ENCODE measurements at places on chromosomes 7 and 10. TPM values are rescaled to one million over a fixed set of nuclear protein-coding genes. Genes with fewer than 3 reads are reported as not detected.

DNA sequence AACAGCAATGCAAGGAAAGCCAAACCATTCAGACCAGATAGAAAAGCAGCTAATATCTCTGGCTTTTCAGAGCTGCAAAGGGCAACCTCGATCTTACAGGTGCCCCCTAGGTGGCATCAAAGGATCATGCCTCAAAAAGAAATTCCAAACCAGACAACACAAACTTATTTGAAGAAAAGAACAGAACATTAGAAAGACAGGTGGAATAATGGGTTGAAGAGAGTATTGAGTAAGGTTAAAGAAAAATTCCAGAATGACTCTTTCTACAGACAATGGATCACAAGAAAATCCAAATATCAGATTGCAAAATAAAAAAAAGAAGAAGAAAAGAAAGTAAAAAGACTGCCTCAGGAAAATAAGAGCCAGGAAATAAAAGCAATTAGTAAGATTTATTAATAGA is 213.7 kb downstream of the ELMO1 start:
- H3K27me3 ChIP-seq = no peaks in the 10 kb centered on the region
- no peak for DNase-seq
- no peaks in the 10 kb centered on the region for H3K36me3 ChIP-seq
- no peak overlapping the region for H3K27ac ChIP-seq
- no peaks in the 10 kb centered on the region for H3K4me1 ChIP-seq
- no peak overlapping the region for H3K4me3 ChIP-seq

DNA sequence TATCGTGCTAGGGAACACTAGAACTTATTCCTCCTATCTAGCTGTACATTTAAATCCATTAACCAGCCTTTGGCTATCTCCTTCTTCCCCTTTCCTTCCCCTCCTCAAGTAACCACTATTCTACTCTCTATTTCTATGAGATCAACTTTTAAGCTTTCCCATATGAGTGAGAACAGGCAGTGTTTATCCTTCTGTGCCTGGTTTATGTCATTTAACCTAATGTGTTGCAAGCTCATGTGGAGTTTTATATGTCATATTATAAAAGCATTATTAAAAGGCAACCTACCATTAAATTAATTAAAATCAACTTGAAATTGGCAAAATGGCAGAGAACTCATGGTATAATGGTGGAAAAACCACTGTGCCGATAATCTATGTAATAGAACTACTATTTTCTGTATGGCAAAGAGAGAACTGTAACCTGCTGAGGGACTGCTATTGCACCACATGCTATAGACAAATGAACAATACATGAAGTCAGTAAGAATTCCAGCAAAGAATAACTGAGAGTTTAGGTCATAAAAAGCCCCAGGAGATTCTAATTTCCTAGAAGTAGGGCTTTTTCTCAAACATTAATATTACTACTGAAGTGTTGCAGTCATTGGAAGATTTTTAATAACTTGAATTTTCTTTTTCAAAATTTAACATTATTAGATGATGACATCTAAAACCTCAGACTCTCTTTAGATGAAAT is 81.8 kb downstream of the LRRN3 start:
- no peaks in the 10 kb centered on the region for H3K27me3 ChIP-seq
- no peak overlapping the region for H3K27ac ChIP-seq
- no peaks in the 10 kb centered on the region for H3K4me1 ChIP-seq

GRCh38 chr10:37563107-37563714 is 294.2 kb downstream of the ZNF248 start:
- H3K4me3 ChIP-seq = no peak overlapping the region
- no peak for DNase-seq
- no peaks in the 10 kb centered on the region for H3K4me1 ChIP-seq

GRCh38 chr7:82678259-82678658 is 234.7 kb upstream of the CACNA2D1 start:
- no peak for DNase-seq
- H3K27ac ChIP-seq = no peak overlapping the region
- H3K4me1 ChIP-seq = peaks cover 4% of the 10 kb centered on the region
- no peaks in the 10 kb centered on the region for H3K27me3 ChIP-seq
- H3K36me3 ChIP-seq = no peaks in the 10 kb centered on the region

DNA sequence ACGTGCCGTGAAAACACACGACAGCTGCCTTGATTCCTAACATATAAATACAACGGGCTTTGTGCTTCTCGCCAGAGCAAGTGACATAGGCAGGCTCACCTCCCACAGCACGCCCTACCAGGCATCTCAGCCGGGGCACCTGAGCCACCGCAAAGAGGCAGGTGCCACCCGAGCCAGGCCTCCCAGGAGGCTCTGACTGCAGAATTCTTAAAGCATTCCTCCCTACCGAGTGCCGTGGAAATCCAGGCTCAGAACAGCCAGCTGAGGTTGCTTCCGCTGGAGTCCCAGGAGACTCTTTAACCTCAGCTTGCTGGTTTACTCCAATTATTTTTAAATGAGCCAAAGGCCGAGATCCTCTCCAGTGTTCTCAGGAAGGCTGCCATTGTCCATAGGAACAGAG is 206.5 kb downstream of the USP6NL start:
- no peak overlapping the region for H3K27ac ChIP-seq
- no peak for DNase-seq
- no peaks in the 10 kb centered on the region for H3K4me1 ChIP-seq
- no peaks in the 10 kb centered on the region for H3K27me3 ChIP-seq
- no peaks in the 10 kb centered on the region for H3K36me3 ChIP-seq
- H3K4me3 ChIP-seq = no peak overlapping the region

DNA sequence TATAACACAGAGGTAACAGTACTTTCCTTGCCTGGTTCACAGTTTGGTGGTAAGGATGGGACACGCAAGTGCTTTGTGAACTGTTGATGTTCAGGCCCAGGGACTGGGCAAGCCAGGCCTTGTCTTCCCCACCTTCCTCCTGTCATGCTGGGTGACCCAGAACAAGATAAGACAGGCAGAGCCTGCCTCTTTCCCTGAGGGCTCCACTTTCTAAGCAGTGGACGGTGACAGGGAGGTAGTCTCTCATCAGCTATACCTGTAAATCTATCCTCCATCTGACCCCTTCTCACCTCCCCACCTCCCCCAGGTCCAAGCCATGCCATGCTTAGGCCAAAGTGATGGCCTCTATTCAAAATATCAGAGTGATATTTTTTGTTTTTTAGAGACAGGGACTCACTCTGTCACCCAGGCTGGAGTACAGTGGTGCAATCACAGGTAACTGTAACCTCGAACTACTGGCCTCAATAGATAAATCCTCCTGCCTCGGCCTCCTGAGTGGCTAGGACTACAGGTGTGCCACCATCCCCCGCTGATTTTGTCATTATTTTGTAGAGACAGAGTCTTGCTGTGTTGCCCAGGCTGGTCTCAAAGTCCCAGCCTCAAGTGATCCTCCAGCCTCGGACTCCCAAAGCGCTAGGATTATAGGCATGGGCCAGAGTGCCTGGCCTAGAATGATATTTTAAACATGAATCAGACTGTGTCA is 42.8 kb downstream of the PDLIM1 start:
- peak overlapping the region; percentile 95 for H3K27ac ChIP-seq
- H3K4me1 ChIP-seq = peaks cover 28% of the 10 kb centered on the region
- DNase-seq = no peak
- H3K27me3 ChIP-seq = no peaks in the 10 kb centered on the region
- no peak overlapping the region for H3K4me3 ChIP-seq

GRCh38 chr7:52584041-52584440 is 451.4 kb upstream of the POM121L12 start:
- H3K36me3 ChIP-seq = no peaks in the 10 kb centered on the region
- no peaks in the 10 kb centered on the region for H3K4me1 ChIP-seq
- no peak overlapping the region for H3K27ac ChIP-seq
- H3K4me3 ChIP-seq = no peak overlapping the region
- DNase-seq = no peak

- peak; percentile 55 for DNase-seq
- peaks cover 9% of the 10 kb centered on the region for H3K4me1 ChIP-seq
- H3K27me3 ChIP-seq = no peaks in the 10 kb centered on the region
- H3K27ac ChIP-seq = peak overlapping the region; percentile 79
- H3K4me3 ChIP-seq = peak overlapping the region; percentile 82
- 0 out of 2 replicates have a peak, but pooled peaks cover 2% of the 10 kb centered on the region for H3K36me3 ChIP-seq
Observed at GRCh38 chr10:97499561-97500296, 1.0 kb downstream of the UBTD1 start.

DNA sequence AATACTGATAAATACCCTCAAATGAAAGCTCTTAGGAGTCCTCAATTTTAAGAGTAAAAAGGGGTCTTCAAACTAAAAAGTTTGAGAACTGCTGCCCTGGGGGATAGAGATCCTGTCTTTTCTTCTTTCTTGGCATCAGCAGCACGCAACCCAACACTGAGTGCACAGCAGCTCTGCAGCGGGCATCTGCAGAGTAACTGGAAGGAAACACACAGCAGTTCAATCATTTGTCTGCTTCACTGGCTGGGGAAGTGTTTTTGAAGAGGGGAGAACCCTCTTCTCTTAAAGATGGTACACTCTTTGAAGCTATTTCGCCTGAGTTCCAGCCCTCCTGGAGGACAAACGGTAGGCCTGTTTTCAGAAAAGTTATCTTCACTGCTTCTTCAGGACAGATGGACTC is 193.6 kb downstream of the FGFR2 start:
- H3K4me1 ChIP-seq = no peaks in the 10 kb centered on the region
- H3K4me3 ChIP-seq = no peak overlapping the region
- no peak for DNase-seq
- H3K27ac ChIP-seq = no peak overlapping the region
- no peaks in the 10 kb centered on the region for H3K27me3 ChIP-seq

DNA sequence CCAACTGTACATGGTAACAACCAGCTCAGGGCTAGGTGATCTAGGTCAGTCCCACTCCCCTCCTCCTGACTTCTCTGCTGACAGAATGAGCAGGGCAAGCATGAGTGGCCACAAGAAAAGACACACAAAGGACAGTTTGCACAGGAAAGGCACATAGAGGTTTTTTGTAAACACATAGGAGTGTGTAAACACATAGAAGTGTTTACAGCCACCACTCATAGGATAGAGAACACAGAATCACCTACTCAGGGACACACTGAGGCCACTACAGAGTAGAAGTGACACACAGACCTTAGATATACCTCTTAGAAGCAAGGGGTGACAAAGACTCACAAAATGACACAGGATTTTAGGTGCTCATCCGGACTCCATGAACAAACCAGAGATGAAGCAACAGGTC is 19.0 kb downstream of the NUDCD3 start:
- H3K27me3 ChIP-seq = no peaks in the 10 kb centered on the region
- peaks cover 14% of the 10 kb centered on the region for H3K4me1 ChIP-seq
- DNase-seq = no peak
- peaks cover 29% of the 10 kb centered on the region for H3K36me3 ChIP-seq

- no peaks in the 10 kb centered on the region for H3K27me3 ChIP-seq
- H3K4me1 ChIP-seq = no peaks in the 10 kb centered on the region
- DNase-seq = no peak
Observed at GRCh38 chr7:123282181-123282580, 82.4 kb upstream of the SLC13A1 start.

OR2A12 gene
- polyA plus RNA-seq = not detected

PPP1R3C gene
- 17.4 TPM for polyA plus RNA-seq

FRMPD2 gene
- not detected for polyA plus RNA-seq
